ENCODE measurements at places on chromosomes 5 and 9.
A peak's percentile ranks its signal among the peaks of the same experiment; 100 is the strongest.

GRCh38 chr5:136772491-136772890 is 407.1 kb upstream of the TRPC7 start:
- no peak for DNase-seq

GRCh38 chr5:16592255-16592654 is 24.5 kb downstream of the RETREG1 start:
- DNase-seq = no peak

GRCh38 chr9:109989296-109989695 is 209.3 kb downstream of the PALM2AKAP2 start:
- DNase-seq = peak; percentile 80

DNA sequence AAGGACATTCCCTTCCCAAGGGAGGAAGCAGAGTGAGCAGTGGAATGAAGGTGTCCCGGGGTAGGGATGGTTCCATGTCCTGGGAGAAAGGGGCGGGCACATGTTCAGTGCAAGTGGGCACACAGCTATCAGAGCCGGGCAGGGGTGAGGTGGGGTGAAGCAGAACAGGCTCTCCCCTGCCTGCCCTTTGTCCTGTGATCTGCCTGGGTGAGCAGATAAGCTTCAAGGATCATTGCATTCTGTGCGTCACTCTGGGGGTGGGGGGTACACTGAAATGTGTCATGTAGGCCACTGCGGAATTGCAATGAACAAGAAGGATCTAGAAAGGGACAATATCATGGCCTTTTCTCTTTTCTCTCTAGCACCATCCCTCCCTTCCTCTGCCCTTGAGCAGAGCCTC is 61.7 kb upstream of the SHB start:
- no peak for DNase-seq

DNA sequence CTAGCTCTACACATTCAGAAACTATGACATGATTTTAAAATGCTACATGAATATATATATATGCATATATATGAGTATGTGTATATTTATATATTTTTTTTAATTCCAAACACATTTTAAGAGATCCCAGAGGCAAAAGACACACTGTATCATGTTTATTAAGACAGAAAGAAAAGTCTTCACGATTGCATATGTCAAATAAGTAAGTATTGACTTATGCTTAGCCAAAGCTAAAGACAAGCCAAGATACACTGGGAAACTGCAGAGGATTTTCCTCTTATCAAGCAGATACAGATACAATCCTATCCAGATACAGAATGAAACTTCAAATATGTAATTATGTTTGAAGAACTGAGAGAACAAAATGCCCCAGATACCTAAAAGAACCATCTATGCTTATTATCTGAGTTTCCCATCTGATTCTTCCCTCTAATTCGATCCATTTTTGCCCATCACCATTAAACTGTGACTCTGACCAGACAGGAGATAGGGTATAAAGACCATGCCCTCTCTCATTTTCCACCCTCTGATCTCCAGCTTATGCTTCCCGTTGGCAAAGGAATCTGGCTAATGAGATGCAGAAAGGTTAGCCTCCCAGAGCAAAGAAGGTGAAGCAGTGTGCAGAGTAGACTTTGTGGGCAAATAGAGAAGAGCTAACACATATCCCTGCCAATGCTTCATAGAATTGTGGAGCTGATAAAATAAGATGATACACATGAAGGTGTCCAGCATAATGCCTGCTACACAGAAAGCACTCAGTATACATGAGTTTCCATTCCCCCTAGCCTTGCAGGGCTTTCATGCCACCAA is 131.0 kb upstream of the TARS1 start:
- no peak for DNase-seq

DNA sequence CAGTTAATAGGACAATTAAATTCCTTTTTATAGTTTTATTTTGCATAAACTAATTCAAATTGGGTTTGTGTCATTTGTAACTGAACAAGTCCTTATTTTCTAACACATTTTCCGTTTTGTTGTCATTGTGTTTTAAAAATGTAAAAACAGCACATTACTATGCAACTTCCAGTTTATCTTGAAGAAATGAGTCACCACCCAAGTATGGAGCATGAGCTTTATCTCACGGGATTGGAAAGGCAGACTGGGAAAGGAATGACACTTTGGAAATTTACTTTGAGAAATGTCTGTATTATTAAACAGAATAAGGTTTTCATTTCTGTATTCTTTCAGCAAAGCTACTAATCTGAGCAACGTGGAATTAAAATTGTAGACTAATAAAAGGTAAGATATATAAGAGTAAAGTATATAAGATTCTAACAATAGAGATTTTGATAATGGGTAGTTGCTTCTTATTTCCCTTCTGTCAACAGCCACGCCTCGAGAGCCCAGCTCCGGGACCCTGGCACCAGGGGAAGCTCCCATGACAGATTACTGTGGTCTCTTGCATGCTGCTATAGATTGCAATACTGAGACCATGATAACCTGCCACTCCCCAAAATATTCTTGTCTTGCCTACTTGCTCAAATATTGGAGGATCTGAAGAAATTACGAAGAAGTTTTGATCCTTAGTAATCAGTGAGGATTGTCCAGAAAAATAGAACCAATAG is 433.1 kb downstream of the CHSY3 start:
- peak; percentile 78 for DNase-seq

DNA sequence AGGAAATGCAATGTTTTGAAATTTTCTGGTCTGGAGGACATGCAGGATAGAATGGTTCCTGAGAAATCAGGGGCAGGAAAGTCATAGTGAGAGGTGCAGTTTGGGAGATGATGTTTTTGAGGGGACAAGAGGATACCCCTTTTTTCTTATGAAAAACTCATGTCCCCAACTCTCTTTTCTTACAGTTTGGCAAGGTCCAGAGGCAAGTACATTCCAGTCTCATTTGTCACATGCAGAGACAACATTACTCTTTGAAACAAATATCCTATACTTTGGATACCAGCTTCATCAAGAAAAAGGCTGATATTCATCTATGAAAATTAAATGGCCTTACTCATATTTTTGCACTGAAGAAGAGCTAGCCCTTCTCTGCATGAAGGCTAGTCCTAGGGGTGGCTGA is 48.2 kb downstream of the EQTN start:
- no peak for DNase-seq

DNA sequence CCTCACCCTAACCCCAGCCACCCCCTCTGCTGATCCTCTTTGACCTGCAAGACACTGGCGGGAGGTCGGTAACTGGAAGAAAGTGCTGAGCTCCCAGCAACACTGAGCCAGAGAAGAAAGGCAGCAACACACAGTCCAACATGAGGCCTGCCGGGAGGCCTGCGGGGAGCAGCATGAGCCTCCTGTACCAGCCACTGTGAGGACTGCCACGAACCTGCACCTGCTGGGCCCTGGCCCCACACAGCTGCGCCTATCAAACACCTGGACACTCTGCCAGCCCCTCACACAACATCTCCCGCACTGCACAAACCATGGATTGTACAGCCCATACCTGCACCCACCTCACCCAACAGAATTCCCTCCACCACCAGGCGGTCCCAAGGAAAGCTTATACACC is 18.3 kb downstream of the CAMK2A start:
- no peak for DNase-seq

GRCh38 chr5:150671509-150672236 is 10.6 kb downstream of the MYOZ3 start:
- no peak for DNase-seq

DNA sequence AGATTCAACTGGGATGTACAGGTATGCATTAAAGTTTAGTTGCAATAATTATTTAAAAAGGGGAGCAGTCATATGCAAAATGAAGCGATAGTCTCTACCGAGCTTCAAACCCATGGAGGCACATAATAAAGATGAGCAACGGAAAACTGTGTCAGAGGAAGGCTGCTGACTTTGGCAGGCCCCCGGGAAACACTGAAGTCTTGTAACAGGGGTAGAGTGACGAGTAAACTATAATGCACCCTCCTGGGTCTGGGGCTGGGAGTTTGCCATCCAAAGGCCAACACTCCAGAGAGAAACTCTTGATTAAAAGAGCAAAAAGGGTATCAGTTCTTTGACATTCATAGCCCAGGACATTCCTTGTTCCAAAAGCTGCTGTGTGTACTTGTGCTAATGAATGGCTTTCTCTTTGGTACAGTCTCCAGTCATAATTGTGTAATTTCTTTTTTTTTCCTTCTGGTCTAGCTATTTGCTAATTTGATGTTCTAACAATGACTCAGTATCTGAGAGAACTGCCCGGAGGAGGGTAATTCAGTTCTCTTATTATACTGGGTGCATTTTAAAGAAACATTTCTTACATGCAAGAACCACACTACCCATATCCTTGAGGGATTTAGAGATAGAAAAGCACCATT is 59.2 kb downstream of the TNC start:
- DNase-seq = peak; percentile 77

DNA sequence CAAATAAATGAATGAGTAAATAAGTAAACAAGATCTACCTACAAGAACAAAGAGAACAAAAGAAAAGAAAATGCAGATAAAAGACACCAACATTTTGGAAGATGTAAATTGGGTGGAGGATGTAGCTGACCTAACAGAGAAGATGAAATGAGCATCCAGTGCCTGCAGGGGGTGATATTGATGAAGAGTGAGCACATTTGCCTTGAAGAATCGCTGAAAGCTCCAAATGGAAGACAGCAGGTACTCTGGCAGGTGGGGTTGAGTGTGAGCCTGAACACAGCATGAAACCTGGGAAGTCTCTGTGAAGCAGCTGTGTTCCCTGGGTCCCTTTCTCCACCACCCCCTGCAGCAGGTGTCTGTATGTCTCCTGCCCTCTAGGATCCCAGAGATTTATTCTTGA is 125.6 kb downstream of the NXNL2 start:
- DNase-seq = peak; percentile 27

DNA sequence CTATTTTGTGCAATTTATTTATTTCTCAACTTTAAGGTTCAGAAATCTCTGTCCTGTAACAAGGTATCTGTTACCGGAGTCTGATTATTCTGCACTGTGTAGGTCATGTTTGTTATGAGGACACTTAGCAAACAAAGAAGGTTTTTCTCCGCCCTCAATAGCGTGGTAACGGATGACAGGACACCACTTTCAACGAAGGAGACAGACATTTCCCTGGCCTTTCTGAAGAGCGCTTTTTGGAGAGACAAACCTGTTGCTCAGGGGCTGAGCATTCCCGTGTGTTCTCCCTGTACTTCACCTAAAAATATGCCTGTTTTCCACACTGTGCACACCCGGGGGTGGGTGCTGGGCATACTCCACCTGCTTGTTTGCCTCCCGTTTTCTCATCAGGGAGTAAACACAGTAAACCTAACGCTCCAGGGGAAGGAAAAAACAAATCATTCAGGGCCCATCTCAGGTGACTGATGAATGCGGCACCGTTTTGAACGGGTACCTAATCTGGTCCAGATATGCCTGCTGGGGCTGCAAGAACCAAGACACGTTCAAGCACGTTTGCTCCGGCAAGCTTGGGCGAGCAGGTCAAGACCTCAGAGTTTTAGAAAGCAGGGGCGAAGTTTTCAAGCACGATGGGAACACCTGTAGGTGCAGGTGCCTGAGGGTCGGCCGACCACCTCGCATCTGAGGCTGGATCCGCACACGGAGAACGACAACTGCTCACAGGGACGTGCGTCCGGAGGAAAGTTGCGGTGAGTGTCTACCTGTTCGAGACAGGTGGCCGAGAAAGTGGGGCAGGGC is 859 bp downstream of the RETREG1 start:
- no peak for DNase-seq

DNA sequence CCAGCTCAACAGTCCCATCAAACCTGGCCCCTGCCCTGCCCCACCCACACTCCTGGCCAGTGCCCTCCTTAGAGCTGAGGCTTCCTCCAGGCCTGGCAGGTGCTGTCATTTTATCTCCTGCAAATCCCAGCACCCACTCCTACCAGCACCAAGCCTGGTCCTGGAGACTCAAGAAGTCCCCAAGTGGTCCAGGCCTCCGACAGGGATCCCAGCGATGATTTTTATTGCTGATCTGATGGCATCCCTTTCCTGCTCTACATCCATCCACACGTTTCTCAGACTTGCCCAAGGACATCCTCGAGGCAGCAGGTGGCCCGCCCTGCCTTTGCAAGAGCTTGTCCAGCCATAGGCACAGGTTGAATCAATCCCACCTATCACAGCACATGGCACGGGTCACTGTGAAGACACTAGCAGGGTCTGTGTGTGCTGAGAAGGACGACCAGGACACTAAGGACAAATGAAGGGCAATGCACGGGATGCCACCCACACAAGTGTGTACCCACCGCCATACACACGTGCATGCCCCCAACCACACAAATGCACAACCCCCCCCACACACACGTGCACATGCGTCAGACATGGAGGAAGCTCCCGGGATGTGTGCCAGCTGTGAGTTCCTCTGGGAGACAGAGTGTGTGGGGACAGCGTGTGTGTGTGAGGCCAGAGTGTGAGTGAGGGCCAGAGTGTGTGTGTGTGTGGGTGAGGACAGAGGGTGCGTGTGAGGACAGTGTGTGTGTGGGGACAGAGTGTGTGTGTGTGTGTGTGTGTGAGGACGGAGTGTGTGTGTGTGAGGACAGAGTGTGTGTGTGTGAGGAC is 62.4 kb upstream of the UBAC1 start:
- DNase-seq = peak; percentile 66

GRCh38 chr5:30156156-30156555 is 1037.3 kb upstream of the CDH6 start:
- DNase-seq = no peak

DNA sequence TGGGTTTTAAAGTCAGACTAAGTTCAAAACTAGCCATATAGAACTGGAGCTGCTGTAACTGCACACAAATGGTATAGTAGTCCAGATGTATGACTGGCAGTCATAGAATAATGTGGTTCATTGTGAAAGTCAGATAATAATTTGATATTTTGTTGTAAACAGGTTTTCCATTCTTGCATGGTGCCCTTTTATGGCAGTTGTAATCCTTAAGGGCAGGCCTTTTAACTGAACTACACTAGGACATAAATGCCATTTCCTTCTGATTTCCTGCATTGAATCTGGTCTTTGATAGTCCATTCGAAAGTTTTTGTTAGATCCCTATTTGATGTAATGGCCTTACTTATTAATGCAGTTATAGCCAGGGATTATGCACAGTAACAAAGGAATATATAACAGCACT is 632.6 kb downstream of the PDE4D start:
- DNase-seq = no peak

- DNase-seq = peak; percentile 76
These were observed 203.4 kb downstream of the MCTP1 start for GRCh38 chr5:95081500-95081960.

DNA sequence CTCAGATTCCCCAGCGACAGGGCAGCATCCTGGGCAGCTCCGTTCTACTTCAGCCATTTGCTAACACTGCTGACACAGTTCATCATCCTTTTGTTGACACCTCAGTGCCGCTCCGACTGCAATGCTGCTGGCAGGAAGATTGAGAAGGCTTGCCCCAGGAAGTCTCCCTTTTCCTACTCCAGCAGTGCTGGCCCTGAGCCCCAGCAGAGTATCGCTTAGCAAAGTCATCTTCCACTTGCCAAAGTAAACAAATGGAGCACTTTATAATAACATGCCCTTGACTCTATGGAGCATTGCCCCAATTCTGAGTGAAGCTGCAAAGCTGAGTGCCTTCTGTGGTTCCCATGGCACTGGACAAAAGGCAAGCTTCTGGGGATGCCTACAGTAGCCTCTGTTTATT is 32.2 kb downstream of the PRLR start:
- DNase-seq = peak; percentile 73
